Hematopoietic multipotent progenitor cell treated with erythropoietin and hydrocortisone succinate and interleukin-3 and kit ligand, for 4 days (in vitro differentiated cells): ENCODE measurements at places on chromosomes 7 and 10.
A peak's percentile ranks its signal among the peaks of the same experiment; 100 is the strongest.

DNA sequence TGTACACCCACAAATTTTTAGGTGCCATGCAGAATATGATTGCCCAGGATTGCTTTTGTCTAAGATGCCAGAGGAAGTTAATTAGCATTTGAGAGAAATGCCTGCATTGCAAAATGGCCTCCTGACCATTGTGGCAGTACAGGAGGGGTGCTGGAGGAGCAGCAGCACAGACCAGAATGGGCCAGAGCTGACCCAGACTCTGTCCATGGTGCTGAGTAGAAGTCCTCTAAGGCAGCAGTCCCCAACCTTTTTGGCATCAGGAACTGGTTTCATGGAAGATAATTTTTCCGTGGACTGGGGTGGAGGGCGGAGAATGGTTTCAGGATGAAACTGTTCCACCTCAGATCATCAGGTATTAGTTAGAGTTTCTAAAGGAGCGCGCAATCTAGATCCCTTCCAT lies 217.8 kb upstream of the AGK start:
- DNase-seq, result peak; percentile 8

DNA sequence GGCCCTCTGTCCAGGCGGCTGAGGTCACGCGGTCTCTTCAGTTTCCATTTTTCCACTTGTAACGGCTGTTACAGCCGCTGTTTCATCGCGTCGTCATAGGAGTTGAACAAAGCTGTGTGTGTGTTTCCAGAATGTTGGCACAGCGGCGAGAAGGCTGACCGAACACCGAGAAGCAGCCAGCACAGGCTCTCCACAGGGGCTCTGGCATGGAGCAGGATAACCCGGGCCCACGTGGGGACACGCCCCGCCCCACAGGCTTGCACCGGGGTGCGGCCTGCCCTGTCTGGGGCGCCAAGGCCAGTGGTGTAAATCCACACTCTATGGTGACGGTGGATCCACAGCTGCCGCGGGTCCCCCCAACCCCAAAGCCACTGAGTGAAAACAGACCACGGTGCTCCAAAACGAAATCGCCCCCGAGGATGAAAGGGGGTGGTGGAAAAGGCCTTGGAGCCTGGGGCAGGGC lies 448.2 kb downstream of the DNAJB6 start:
- no peak for DNase-seq

GRCh38 chr7:92953657-92954056 lies 117.3 kb upstream of the CDK6 start:
- no peak for DNase-seq

DNA sequence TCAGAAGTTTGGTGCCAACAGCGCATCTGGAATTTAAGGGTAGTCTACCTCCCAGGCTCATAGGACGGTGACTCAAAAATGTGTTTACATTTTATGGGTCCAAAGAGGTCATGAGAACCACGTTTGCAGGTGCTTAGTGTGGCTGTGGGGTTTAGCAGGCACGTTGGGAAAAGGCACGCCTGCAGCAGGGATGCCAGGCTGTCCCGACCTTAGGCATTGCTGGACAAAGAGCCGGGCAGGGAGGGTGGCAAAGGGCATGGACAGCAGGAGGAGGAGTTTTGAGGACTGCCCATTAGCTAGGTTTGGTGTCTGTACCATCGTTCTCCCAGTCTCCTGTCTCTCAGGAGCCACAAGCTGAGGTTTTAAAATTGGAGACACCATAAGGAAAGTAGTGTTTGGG lies 104.4 kb downstream of the TRRAP start:
- no peak for DNase-seq

DNA sequence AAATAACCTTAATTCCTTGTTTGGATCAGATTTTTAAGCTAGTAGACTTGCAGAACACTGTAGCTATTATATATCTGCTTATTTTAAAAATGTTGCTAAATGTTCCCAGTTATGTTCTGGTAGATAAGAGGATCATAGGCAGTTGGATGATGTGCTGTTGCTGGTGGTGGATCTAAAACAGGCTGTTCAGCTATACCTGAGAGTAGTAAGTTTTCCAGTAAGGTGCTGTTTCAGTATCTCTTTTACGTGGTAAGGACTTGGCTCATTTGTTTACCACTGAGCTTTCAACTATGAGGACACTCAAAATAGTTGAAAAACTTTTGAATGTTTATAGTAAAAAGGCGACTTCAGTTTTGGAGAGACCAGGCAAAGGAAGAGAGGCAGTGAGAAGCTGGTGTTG lies 180.9 kb downstream of the CDK14 start:
- no peak for DNase-seq

- no peak for DNase-seq
Measured at GRCh38 chr10:80515941-80516340, 21.8 kb upstream of the SH2D4B start.

DNA sequence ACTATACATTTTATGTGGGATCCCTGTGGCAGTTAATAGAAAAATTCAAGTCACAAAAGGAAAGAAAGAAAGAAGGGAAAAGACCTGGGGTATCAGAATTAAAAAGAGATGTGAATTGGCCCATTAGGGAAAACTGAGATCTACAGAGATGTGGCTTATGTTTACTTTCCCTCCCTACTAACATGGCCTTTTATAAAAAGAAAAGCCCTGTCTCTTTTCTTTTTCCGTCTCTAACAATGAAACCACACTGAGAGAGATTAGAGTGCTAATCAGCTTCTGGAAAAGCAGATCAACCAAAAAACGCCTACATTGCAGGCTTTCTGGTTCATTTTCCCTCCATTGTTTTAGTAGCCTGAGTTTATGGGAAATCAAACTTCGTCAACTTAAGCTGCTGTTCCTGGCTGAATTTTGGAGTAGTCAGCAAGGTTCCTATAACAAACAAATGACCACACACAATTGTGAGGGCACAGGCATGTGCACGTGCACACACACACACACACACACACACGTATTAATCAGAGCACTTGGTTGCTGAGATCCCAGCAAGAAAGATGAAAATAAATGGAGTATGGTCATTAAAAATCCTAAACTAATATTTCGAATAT lies 235.1 kb downstream of the SORCS1 start:
- DNase-seq, result no peak

- DNase-seq, result no peak
Measured at GRCh38 chr7:150665089-150665748, 20.3 kb upstream of the GIMAP2 start.

DNA sequence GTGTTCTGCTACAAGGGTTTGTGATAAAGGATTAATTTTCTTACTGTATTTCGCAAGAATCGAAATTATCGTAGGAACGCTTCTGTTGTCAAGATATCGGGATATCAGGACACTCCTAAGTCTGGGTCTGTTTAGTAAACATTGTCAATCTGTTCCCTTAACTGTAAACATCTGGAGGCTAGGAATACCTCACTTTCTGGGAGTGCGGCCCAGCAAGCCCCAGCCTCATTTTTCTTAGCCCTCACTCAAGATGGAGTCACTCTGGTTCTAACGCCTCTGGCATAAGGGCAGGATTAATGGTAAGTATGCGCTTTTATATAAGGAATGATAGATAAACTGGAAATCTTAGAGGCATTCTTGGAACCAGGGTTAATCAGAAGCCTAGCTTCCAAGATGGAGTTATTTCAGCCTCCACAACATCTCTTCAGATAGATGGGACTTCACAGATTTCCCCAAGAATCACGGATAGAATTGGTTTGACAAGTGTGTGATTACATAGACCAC lies 30.1 kb upstream of the CCL24 start:
- no peak for DNase-seq

GRCh38 chr10:44071479-44071878 lies 313.4 kb downstream of the CXCL12 start:
- DNase-seq, result no peak

GRCh38 chr7:69631131-69631530 lies 32.9 kb downstream of the AUTS2 start:
- no peak for DNase-seq

DNA sequence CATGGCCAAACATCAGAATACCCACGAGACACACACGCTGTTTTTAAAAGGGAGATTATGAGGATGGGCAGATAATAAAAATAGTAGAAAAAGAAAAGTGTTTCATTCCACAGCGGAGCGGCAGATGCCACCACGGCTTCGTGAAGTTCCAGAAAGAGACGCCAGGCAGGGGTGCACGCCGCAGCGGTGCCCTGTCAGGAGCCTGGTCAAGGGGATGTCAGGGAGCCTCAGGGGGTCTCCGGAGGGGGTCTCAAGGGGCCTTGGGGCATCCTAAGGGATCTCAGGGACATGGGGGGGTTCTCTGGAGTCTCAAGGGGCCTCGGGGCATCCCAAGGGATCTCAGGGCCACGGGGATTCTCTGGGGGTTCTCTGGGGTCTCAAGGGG lies 253.4 kb downstream of the ZMYND11 start:
- no peak for DNase-seq

DNA sequence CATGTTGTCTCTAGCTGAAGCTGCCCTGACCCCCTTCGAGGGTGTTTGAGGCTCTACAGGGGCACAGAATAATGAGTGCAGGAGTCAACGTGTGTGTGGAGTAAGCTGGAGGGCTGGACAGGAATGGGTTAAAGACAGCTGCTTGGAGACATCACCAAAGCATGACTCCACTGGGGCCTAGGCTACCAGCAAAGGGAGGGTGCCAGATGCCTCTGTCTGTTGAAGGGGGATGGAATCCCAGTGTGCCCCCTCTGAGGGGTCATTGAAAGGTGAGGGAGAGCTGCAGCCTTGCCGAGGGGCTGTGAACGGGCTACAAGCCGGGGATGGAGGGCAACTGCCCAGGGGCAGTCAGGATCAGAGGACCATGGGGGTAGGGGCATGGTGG lies 51.7 kb upstream of the PODXL start:
- no peak for DNase-seq

DNA sequence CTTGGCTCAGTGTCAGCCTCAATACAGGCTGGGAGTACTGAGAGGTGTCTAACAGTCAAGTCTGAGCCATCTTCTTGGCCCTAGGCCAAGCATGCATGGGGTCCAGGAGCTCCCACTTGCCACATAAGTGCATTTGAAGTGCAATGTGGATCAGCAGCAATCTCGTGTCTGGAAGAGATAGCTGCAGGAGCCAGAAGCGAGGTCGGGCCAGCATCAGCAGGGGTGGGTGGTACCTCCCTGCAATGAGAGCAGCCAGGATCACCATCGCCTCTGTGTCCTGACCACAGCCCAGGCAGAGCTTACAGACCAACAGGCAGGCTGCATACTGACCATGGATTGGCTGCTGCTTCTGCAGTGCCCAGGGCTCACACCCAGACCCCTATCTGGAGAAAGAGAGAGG lies 83.0 kb upstream of the CXCL12 start:
- no peak for DNase-seq

DNA sequence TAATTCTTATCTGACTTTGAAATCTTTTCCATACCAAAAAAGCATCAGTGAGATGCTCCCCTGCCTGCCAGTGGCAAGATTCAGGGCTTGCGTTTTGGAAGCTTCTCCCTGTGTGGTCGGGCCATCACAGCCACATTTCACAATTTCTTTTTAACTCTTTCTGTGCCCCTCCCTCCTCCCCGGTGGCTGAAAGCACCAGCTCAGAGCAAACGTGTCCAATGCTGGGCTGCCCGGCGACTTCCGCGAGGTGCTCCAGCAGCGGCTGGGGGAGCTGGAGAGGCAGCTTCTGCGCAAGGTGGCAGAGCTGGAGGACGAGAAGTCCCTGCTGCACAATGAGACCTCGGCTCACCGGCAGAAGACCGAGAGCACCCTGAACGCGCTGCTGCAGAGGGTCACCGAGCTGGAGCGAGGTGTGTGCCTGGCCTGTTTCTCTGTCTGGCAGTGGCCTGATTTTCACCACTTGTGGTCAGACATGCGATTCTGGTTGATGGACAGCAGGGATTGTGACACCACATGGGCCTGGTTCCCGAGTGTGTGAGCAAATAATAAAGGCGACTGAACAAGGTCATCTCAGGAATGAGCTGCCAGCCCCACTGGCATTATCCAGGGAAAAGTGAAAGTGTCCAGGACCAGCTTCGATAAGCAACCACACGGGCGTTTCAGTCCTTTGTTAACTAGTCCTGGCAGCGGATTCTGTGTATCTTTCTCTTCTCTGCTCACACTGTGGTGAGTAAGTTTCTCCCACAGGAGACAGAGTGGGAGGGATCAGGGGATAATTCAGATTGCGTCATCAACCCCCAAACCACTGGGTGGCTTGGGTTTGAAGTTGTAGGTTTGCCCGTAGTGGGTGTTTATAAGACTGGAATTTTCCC lies 2.6 kb downstream of the NPTX2 start:
- peak; percentile 29 for DNase-seq

GRCh38 chr7:41967156-41967555 lies 264.3 kb upstream of the INHBA start:
- no peak for DNase-seq

- no peak for DNase-seq
Measured at GRCh38 chr7:28627896-28628295, 215.6 kb downstream of the CREB5 start.

DNA sequence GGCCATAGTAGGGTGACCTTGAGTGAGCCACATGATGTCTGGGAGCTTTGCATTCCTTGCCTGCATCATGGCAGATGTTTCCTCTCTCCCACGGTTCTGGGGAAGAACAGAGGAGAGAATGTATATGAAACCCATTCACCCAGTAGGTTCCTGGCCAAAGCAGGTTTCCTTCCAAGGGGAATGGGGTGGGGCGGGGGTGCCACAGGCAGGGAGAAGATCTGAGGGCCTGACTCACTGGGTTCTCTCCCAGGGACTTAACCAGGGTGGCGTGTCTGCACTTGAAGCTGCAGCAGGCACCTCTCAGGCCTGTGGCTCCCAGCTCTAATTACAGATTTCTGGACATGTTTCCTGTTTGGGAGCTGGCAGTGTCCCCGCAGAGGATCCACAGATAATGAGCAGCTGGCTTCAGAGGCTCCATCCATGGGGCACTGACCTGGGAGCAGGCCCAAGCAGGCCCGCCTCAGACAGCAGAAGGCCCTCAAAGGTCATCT lies 50.2 kb upstream of the ZMIZ1 start:
- DNase-seq, result no peak

GRCh38 chr7:16668049-16668858 lies 22.3 kb downstream of the BZW2 start:
- DNase-seq, result peak; percentile 86

- DNase-seq, result no peak
Measured at GRCh38 chr7:157462419-157462771, 125.6 kb downstream of the DNAJB6 start.

DNA sequence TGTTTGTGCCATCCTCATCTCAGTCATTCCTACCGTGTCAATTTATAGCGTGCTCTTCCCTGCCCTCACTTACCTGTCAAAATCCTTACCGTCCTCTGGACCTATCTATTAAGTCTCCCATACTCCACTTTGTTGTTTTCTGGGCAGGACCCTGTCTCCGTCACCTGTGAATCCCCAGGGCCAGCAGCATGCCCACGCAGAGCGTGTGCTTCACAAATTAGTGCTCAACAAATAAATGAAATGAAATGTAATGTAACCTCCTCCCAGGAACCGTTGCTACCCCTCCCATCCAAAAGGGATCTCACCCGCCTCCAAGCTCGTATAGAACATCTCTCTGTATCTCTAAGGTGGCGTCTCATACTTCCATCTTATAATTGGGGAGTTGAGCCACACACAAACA lies 589.9 kb upstream of the MGMT start:
- DNase-seq, result no peak

DNA sequence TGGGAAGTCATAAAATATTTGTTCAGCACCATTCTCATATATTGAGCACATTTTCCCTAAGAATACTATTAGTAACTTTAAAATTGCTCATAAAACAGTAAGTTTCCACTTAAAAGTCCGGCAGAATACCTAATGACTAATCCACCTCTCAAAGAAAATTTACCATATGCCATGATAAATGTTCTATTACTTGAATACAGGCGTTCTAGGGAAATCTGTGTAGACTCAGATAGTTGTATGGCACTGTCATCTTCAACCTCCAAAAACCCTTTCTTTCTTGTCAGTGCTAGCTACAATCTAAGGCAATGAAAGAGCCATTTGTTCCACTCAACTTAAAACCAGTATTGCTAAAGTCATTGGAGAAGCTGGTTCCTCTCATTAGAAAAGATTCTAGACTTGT lies 7.3 kb downstream of the GPR37 start:
- no peak for DNase-seq

- no peak for DNase-seq
Measured at GRCh38 chr7:155665079-155665956, 20.9 kb downstream of the RBM33 start.
